ENCODE measurements at places on chromosomes 1 and 21.

GRCh38 chr1:82225421-82226185 is 424.9 kb downstream of the ADGRL2 start:
- no peak for DNase-seq

DNA sequence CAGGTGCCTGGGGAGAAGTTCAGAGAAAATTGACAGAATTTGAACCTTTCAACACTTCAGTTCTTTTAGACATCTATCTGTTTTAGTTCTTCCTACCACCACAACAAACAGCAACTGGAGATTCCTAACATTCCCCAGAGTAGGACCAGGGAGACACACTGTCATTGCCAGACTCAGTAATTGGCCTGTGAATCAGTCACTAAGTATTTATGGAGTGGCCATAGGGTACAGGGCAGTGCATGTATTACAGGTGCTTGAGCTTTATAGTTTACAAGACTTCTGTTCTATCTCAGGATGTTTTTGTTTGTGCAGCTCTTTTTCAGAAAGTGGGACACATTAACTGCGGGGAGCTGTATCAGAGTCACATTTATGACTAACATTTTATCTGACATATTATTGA is 1.7 kb downstream of the CDC14A start:
- DNase-seq: no peak

- DNase-seq: no peak
Observed at GRCh38 chr1:198117267-198117666, 39.5 kb upstream of the NEK7 start.

- no peak for DNase-seq
Observed at GRCh38 chr1:107213225-107213624, 72.4 kb downstream of the NTNG1 start.

DNA sequence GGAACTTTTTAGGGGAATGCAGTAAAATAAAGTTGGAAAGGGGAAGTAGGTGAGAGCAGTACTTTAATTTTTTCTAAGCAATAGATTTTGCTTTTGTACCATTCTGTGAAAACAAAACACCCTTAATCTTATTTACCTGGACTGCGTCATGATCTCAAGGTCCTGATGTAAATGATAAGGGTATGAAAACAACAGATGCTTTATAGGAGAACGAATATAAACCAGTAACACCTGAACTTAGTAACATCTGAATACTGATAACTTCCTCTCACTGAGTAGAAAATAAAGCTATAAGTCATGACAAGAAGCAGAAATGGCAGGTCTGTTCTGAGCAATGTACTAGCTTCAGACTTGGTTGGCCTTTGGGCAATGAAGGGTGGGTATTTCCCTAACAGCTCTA is 77.7 kb downstream of the GDAP2 start:
- DNase-seq: no peak
